Activated naive CD4-positive, alpha-beta T cell treated with Interleukin-2 at 50 U/mL for 16 hours (primary cell): ENCODE measurements at places on chromosomes 7 and 10.
A peak's percentile ranks its signal among the peaks of the same experiment; 100 is the strongest.

DNA sequence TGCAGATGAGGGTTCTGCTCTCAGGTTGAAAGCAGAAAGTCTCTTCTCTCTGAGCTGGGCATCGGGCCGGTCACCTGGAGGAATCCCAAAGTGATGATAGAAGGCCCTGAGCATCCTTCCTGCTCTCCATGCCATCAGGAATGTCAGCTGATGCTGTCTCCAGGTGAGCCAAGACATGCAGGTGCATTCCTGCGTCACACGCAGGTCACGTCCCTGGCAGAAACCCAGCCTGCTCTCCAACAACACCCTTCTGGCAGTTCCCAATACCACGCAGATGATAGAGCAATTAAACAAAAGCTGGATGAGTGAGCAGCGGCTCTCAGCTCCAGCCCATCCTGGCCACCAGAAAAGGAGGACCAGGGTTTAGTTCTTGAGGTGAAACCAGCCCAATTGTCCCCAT, 6.9 kb upstream of the WIPI2 start:
- no peak for DNase-seq

- DNase-seq: peak; percentile 17
Observed at GRCh38 chr10:89301721-89302445, at the start of gene IFIT2. Gene IFIT2 (plus strand): TSS chr10:89302046. CDS start chr10:89302124, 78 bp downstream.

DNA sequence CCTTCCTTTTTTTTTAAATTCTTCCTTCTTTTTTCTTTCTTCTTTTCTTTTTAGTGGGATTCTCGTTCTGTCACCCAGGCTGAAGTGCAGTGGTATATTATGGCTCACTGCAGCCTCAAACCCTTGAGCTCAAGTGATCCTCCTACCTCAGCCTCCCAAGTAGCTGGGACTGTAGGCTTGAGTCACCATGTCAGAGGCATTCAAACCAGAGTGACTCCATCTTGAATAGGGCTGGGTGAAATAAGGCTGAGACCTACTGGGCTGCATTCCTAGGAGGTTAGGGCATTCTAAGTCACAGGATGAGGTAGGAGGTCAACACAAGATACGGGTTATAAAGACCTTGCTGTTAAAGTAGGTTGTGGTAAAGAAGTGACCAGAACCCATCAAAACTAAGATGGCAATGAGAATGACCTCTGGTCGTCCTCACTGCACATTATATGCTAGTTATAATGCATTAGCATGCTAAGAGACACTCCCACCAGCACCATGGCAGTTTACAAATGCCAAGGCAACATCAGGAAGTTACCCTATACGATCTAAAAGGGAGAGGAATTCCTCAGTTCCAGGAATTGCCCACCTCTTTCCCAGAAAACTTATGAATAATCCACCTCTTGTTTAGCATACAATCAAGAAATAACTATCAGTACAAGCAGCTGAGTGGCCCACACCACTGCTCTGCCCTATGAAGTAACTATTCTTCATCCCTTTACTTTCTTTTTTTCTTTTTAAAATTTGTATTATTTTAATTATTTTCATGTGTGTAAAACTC, 99.0 kb upstream of the ITGB1 start:
- DNase-seq: no peak

GRCh38 chr10:12348870-12349628, at the start of gene CAMK1D:
Gene CAMK1D (plus strand): TSS chr10:12349547.
- DNase-seq: peak; percentile 86

DNA sequence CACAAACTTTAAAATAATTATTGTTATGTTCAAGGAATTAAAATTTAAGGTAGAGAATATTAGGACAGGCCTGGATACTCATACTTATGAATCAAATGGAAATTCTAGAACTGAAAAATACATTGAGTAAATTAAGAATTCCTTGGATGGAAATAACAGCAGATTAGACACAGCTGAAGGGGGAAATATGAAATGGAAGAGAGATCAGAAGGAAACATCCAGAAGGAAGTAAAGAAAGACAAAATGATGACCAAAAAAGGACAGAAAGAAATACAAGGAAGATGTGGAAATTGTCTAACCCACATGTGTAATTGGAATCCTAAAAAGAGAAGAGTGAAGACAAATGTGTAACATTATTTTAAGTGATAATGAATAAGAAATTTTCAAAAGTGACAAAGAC, 128.9 kb downstream of the ATRNL1 start:
- DNase-seq: no peak
